Neural crest cell (in vitro differentiated cells): ENCODE measurements at places on chromosomes 3 and 15. TPM values are rescaled to one million over a fixed set of nuclear protein-coding genes. Genes with fewer than 3 reads are reported as not detected.

DNA sequence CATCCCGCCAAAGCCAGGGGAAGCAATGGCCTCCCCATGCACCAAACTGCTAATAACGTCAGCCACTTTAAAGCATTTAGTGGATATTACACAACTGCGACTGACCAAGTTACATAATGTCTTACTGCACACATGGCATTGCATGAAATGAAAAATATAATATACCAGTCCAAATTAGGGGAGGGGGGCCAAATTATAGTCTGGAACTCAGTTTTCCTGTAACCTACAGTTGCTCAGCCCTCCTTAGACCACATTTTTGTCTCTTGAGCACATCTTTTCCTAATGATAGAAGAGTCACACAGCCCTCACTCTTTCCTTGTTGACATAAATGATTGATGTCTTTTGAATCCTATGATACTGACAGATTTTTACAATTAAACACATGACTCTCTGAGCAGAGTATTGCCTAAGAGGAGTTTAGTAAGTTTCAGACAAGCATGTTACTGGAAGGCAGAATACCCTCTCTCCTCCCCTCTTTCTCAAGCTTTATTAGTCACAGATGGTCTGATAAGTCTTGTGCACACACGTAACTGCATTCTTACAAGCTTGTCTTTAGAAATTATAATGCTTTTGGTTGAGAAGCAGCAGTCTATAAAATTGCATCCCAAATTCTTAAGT is 1.1 kb upstream of the PLD1 start:
- DNase-seq, result no peak

- DNase-seq, result no peak
These were observed 103.1 kb downstream of the CMSS1 start for GRCh38 chr3:99920481-99921376.

DNA sequence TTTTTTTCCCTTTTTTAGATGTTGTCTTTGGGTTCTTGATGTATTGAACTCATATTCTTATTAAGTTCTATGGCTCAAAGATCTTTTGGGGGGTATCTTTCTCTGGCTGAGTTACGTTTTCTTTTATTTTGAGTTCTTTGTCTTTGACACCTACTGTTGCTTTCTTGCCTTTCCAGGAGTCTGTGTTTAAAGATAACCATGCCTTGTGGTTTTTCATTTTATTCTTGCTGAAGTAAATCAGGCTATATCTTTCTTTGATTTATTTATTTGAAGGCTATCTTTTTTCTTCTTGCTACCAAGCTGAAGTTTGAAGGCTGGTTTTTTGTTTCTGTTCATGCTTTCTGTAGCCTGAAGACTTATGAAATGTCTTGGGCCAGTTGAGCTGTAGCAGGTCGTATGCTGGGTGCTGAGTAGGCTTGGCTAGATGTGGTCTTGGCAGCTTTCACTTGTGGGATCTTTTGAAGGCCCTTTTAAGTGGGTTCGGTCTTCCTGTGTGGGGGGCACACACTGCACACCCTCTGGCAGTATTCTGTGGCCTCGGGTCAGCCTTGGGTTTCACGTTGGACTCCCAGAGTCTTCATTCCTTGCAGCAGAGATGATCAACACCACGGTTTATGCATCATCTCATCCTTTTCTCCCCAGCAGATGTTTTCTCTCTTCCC is 17.5 kb downstream of the SLCO3A1 start:
- DNase-seq, result no peak

- peak; percentile 32 for DNase-seq
These were observed 55.6 kb downstream of the CGGBP1 start for GRCh38 chr3:88003115-88003755.

GRCh38 chr15:95693917-95694316 is 636.6 kb upstream of the NR2F2 start:
- no peak for DNase-seq

- DNase-seq, result no peak
These were observed 35.8 kb downstream of the CLDN11 start for GRCh38 chr3:170454509-170454908.

GRCh38 chr15:86403914-86404583 is 324.4 kb downstream of the AGBL1 start:
- no peak for DNase-seq

SAMMSON gene
- total RNA-seq, result not detected in 2 replicates

CD47 gene
- 43.4 and 48.3 TPM in 2 replicates for total RNA-seq

ACTRT3 gene
- 1.5 TPM in 2 replicates for total RNA-seq

FBXO40 gene
- not detected in 2 replicates for total RNA-seq

WDR72 gene
- 1.7 and 2.5 TPM in 2 replicates for total RNA-seq

RAMAC gene
- total RNA-seq, result 25.4 and 29.7 TPM in 2 replicates
